Stimulated activated CD8-positive, alpha-beta memory T cell treated with anti-CD3 and anti-CD28 coated beads, Interleukin-4, amount 100 ng/mL, for 4 hours (primary cell): ENCODE measurements at places on chromosomes 12 and 14.

- no peak for DNase-seq
Observed at GRCh38 chr12:6607751-6608591, 792 bp upstream of the CHD4 start.

- DNase-seq = no peak
Observed at GRCh38 chr12:51887476-51888315, at the start of gene ANKRD33. TSS of gene ANKRD33 (plus strand) at chr12:51888103. CDS start at chr12:51888187, 84 bp downstream.

DNA sequence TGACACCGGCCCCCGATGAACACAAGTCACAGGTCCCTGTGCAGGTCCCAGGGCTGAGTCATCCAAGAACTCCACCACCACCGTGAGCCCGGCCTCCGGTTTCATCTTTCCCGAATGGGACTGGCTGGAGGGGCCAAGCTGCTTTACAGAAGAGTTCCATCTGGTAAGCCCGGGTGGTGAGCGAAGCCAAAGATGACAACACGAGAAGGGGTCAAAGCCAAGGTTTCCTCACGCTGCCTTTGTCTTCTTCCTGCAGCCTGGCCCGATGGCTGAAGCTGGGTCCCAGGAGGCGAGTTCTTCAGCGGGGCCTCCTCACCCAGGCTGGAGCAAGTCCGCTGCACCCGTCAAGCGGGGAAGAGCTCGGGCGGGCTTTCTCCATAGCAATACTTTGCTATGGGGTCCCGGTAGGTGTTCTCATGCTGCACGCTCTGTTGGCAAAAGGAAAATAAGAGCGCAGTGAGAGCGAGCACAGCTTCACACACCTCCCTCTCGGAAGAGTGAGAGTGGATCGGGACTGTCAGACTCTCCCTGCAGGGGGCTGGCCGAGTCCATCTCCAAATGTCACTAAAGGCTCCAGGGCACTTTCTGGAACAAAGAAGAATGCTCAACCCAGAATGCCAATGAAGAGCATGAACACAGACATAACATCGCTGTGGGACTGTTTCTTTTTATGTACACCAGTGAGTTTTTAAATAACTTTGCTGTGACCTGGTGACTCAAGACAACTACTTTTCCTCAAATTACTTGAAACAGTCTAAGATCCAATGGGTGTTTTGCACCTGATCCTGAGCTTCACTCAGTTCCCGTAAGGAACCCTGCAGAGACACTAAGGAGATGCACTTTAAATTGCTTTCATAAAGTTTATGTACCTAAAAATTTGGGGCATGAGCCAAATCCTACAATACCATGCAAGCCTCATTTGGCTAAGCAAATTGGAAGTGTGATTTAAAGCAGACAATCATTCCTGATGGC, 20.1 kb downstream of the SPRING1 start:
- no peak for DNase-seq

DNA sequence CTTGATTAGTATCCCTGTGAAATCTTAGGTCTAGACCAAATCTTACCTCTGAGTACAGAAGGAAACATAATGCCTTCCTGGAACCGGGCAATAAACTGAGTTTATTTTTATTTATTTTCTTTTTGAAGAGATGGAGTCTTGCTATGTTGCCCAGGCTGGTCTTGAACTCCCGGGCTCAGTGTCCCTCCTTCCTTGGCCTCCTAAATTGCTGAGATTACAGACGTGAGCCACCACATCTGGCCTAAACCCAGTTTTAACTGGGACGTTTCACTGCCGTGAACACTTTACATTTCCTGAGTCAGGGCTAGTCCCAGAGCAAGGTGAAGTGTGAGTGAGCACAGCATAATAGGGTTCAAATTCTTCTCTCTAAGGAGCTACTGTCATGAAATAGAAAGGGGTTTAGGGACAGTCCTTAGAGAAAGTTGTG, 671 bp downstream of the GUCY2C start:
- no peak for DNase-seq

GRCh38 chr14:65414961-65415589, 2.5 kb downstream of the FUT8 start:
- no peak for DNase-seq

DNA sequence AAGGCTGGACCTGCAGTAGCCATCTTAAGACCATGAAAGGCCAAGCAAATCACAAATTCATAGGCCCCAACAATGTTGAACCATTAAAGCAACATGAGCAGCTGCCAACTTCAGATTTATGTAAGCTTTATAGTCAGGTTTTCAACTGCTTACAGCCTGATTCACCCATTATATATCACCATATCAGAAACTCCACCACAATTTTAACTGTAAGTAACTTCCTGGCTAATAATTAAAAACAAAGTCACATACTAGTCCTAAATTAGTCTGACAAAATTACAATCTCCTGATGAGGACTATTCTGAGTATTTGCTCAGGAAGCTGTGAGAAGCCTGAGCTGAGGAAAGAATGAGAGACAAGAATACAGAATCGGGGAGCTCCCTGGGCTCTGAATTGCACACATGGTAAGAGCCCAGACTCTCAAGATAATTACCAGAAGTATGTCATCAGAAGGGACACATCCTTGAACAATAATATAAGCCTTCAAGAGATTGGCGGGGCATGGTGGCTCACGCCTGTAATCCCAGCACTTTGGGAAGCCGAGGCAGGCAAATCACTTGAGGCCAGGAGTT, 55.1 kb downstream of the NUMB start:
- no peak for DNase-seq

- no peak for DNase-seq
Observed at GRCh38 chr12:31120392-31121008, 46.8 kb downstream of the DDX11 start.

GRCh38 chr14:68020493-68020892, 200.9 kb downstream of the RAD51B start:
- DNase-seq = no peak

DNA sequence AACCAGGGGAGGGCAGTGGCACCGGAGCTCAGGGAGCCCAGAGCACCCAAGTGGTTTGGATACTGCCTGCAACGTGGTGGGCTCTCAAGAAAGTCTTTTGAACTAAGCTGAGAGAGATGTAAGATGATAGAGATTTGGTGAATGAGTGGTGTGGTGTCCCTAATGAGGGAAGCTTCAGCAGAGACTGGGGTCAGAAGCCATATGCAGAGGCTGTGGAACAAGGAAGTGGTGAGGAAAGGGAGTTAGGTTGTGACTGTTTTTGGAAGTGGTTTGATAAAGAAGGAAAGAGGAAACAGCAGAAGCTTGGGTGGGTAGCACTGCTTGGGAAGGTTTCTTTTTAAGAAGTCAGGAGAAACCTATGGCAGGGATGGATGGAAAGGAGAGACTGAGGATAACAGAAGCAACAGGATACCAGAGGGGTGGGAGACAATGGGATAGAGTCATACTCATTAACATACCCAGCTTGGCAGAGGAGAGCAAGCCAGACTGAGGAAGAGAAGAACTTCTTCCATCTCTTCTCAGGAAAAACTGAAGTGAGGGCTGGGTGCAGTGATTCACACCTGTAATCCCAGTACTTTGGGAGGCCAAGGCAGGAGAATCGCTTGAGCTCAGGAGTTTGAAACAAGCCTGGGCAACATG, 24.1 kb downstream of the SLC4A8 start:
- no peak for DNase-seq

- DNase-seq = no peak
Observed at GRCh38 chr12:122969676-122970075, 3.4 kb upstream of the ABCB9 start.

- DNase-seq = no peak
Observed at GRCh38 chr14:78725086-78725485, 554.9 kb downstream of the NRXN3 start.

DNA sequence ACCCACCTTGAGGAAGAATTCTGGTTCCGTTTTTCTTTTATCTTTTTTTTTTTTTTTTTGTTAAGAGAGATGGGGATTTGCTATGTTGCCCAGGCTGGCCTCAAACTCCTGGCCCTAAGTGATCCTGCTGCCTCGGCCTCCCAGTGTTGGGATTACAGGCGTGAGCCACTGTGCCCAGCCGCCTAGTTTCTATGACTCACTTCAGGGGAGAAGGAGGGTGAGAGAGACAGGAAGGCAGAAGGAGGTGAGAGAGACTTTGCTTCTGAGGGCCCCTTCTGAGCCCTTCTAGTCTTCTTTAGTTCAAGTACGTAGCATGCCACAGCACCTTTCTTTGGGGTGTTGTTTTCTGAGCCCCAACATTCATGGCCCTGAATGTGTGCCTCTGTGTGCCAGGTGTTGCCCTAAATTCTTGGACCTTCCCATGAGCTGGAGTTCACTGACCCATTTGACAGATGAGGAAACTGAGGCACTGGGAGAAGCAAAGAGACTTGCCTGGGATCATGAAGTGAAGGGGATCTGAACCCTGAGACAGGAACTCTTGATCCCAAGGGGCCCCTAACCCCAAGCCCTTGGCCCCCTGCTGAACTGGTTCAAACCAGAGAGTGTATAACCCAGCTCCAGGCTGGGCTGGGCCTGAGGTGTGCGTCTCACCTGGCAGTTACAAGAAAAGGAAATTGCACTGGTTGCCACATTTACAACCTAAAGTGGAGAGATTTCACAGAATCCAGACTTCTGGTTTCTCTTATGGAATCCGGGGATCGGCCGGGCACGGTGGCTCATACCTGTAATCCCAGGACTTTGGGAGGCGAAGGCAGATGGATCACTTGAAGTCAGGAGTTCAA, 20.8 kb downstream of the SH2B3 start:
- DNase-seq = no peak

DNA sequence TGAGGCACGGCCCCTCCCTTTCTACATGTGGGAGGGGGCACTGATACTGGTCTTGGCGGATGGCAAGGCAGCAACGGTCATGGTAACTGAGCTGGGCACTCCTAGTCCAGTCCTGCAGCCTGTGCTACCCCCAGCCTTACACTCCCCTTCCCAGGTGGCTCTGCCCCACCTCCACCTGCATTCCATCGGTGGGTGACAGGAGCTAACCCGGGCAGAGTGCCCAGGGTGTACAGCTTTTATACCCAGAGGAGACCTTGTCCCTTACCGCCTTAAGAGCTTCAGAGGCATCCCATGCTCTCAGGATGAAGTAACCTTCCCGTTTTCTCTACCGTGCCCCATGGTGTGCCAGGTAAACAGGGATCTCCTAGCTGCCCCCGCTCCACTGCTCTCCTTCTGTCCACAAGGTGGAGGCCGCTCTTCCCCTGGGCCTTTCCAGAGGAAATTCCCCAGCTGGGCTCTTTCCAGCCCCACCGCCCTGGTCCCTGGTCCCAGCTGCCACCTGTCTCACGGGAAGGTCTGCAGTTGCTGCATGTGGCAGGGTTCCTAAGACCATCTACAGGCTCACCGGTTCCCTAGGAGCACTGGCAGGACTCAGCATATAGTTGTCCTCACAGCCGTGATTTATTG, 20.5 kb downstream of the BRI3BP start:
- DNase-seq = no peak

GRCh38 chr14:90903101-90903500, 86.9 kb upstream of the TTC7B start:
- peak; percentile 2 for DNase-seq

DNA sequence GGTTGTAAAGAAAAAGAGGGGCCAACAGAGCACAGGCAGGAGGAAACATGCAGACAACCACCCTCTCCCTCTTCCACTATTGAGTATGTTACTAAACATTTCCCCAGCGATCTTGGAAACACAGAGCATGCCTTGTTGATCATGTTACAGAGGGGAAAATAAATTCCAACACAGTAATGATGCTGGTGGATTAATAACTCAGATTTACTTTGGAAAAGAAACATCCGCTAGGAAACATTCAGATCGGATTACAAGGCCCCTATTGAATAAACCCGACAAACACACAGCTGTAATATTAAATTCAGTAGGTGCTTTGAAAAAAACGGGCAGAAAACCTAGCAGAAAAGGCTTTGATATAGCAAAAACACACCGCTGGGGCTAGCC, 5.4 kb downstream of the BMP4 start:
- no peak for DNase-seq

DNA sequence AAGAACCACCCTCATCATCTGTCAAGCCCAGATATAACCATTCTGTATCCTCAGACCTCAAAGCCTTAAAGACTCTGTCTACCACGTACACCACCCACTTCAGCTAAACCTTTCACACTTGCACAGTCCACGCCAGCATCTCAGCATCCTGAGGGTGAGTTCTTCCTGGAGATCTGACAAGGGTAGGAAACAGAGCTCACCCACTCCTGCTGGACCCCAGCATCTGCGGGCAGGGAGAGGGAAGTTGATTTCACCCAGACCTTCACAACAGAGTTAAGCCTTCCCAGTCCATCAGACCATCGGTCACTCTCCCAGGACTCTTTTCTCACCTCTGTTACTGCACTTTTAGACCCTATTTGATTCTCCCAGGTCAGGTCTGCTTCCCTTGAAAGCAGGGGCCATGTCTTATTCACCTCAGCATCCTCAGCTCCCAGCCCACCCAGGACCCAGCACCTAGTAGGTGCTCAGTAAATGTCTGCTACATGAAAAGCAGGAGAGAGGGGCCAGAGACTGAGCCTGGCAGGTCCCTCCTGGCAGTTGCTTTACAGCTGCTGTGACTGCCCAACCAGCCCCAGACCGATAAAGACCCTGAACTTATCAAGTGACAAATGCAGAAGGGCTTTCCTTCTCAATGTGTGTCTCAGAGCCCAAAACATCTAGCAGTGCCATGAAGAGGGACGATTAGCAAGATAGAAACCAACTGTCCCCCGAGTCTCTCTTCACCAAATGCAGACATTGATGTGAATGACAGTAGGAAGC, 34.1 kb downstream of the ANO2 start:
- no peak for DNase-seq

- DNase-seq = no peak
Observed at GRCh38 chr14:77109656-77110055, 11.6 kb downstream of the CIPC start.

DNA sequence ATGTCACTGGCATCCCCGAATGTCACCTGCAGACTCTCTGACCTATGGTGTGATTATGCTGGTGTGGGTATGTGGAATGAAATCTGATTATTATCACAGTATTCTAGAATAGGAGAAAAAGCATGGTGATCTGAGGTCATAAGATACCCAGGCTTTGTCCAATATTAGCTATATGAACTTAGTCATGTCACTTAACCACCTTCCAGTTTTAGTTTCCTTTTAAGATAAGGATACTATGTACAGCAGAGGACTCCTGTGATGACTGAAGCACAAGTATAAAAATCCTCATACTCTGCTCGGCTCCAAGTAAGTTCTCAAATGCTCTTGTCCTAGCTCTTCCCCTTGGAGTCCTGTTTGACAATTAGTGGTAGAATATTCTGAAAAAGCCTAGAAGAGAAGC, 2.8 kb downstream of the GNS start:
- DNase-seq = no peak

DNA sequence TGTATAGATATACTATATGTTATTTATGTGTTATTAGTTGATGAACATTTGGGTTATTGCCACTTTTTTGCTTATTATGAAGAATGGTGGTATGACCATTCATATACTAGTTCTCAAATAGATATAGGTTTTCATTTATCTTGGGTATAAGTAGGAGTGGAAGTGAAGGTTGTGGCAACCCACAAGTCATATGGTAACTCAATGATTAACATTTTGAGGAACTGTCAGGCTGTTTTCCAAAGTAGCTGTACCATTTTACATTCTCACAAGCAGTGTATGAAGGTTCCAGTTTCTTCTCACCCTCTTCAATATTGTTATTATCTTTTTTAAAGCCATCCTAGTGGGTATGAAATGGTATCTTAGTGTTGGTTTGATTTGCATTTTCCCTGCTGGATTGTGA, 19.0 kb upstream of the MSRB3 start:
- DNase-seq = no peak

GRCh38 chr14:75430526-75430925, 2.7 kb downstream of the JDP2 start:
- no peak for DNase-seq
